ENCODE measurements at places on chromosomes 7 and 10.

GRCh38 chr7:96548664-96549063, 161.0 kb downstream of the SEM1 start:
- DNase-seq: no peak

DNA sequence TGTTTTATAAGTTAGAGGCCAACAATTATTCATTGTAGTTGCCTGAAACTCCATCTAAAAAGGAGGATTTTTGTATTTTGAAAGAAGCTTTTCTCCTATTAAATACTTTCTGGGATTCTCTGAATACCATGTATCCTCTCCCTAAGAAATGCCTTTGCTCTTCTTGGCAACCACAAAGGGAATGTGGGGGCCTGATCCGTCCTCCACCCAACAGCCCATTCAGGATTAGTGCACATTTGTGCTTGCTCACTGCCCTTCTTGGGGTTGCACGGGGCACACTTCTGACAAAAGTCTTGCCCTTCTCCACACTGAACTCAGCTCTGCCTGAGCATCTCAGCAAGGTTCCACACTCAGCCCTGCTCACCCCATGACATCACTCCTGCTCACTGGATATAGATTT, 194.2 kb downstream of the SLC25A13 start:
- no peak for DNase-seq

GRCh38 chr10:17065273-17065672, 64.3 kb downstream of the CUBN start:
- DNase-seq: no peak

DNA sequence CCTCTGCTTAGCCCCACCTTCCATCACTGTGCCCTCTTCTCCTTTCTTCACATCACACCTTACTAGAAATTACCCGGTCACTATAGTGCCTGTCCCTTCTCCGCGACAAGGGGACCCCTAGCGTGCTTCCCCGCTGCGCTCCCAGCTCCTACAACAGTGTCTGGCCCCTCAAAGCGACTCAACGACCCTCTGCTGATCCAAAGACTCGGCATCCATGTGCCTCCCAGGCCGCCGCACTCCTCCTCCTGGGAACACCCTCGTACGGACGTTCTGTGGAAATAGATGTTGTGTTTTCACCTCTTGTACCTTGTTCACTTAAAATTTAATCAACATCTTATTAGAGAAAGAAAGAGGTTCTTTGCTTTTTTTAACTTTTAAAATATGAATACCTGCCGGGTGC, 463.5 kb downstream of the DNAJB6 start:
- no peak for DNase-seq

GRCh38 chr7:2510909-2511768, 8.4 kb upstream of the LFNG start:
- no peak for DNase-seq

All from stimulated activated CD4-positive, alpha-beta T cell treated with anti-CD3 and anti-CD28 coated beads, Interleukin-1b, Interleukin-23, amount 100 ng/mL, for 24 hours (primary cell).